ENCODE measurements at places on chromosomes 4 and X.
A peak's percentile ranks its signal among the peaks of the same experiment; 100 is the strongest.

DNA sequence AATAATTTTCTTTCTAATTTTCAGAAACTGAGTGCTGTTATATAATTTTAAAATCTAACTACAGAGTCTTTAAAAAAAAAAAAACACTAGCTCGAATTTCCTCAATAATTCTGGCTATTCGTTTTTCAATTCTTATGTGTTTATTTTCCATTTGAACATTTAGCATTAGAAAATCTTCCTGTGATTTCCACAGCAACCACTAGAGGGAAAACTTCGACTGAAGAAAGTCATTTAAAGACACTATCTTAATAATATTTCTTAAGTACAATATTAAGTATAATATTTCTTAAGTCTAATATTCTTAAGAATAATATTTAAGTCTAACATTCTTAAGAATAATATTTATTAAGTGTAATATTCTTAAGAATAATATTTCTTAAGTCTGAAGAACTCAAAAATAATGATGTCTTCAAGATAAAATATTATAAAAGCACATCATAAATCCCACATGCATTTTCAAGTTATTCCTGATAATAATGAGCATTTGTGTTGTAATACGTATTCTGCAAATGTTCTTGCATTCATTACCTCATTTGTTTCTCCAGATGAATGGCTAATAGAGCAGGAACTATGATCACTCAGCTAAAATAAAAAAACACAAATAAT, 118.4 kb upstream of the WDR17 start:
- peak; percentile 3 for DNase-seq

DNA sequence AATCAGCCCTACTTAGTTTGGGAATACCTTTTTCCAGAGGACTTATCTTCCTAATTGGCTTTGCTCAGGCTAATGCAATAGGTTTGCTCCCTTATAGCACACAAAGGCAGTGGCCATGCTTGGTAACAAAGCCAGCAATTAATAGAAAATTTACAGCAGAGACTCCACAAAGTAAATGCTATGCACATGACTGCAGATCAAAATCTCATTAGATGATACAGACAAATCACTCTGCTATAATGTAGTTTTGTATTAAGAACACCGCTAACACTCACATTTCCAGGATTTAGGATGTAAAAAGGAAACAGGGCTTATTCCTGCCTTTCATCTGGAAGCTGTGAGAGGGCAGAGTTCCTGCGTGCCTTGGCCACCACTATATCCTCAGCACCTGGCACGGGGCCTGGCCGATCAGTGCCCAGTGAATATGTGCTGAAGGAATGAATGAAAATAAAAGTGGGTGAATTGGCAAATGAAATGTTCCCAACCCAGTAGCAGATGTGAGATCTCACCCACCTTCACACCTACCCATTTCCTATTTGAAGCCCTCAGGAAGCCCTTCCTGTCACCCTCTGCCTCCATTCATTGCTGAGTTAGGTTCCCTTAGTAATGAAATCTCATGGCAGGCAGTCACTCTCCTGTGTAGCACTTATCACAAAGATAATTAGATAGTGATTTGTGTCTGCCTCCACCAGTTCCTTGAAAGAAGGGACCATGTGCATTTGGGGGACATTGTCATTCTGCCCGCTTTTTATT, 5.1 kb downstream of the SEPTIN6 start:
- no peak for DNase-seq

DNA sequence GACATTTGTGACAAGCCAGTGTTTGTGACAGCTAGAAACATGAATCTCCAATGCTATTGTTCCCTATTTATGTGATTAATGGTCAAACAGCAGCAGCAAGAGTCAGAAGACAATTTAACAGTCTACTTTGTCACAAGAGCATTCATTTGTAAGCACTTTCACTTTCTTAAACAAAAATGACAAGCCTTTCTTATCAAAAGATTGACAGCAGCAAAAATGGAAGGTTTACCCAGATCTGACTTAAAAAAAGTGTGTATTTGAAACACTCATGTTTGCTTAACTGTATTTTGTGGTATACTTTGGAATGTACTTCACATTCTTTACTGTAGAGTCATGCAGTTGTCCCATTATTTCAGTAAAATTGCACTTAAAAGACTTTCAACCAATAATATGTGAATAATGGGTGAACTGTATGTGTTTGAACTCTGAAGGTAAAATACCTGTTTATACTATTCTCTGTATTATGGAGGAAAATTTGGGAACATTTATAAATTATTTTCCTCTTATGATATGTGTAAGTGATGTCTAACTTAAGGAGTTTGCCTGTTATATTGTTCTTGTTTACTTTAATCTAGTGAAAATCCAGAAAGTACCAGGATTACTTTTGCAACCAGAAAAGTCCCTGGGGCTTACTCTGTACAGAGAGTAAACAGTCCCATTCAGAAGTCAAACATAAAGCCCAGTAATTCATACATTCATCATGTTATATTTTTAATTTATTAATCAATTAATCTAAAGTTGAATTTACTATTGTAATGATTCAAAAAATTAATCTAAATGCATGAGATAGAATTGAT, 314.9 kb upstream of the TRAM1L1 start:
- no peak for DNase-seq

DNA sequence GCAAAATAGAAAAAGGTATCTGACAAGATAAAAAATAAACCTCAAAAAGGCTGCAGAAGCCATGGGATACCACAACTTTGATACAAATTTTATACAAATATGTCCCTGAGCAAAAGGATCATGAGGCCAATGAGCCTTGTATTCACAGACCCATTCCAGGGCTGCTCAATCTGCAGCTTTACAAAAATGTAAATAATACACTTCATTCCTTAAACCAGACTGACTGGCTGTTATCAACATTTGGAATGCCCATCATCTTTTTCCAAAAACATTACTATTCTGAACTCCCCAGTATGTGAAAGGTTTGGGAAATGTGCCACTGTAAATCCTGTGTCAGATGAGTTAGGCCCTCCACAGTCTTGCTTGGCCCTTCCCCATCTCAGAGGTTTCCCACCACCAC, 25.5 kb downstream of the SCARB2 start:
- DNase-seq = no peak

Measured in erythroblast (primary cell).